CD14-positive monocyte (primary cell): ENCODE measurements at places on chromosomes 6 and 20. TPM values are rescaled to one million over a fixed set of nuclear protein-coding genes. Genes with fewer than 3 reads are reported as not detected.

The ZNF165 gene
- polyA plus RNA-seq, result 0.05 TPM in 1 of 2 replicates, not detected in the other

GRCh38 chr6:97901531-97901930 is 618.5 kb upstream of the MMS22L start:
- H3K27me3 ChIP-seq, result no peaks in the 10 kb centered on the region
- DNase-seq, result no peak

- H3K27ac ChIP-seq, result no peak overlapping the region
- no peak overlapping the region for H3K4me3 ChIP-seq
- no peaks in the 10 kb centered on the region for H3K27me3 ChIP-seq
- H3K36me3 ChIP-seq, result no peaks in the 10 kb centered on the region
- H3K4me1 ChIP-seq, result no peaks in the 10 kb centered on the region
Observed at GRCh38 chr20:17775600-17775999, 75.8 kb downstream of the BANF2 start.

The CASS4 gene
- 7.4 and 7.9 TPM in 2 replicates for polyA plus RNA-seq

- H3K4me3 ChIP-seq, result no peak overlapping the region
- no peak overlapping the region for H3K27ac ChIP-seq
- H3K27me3 ChIP-seq, result no peaks in the 10 kb centered on the region
- no peak for DNase-seq
- no peaks in the 10 kb centered on the region for H3K4me1 ChIP-seq
- H3K36me3 ChIP-seq, result no peaks in the 10 kb centered on the region
Observed at GRCh38 chr6:134585517-134585873, 267.6 kb upstream of the SGK1 start.

DNA sequence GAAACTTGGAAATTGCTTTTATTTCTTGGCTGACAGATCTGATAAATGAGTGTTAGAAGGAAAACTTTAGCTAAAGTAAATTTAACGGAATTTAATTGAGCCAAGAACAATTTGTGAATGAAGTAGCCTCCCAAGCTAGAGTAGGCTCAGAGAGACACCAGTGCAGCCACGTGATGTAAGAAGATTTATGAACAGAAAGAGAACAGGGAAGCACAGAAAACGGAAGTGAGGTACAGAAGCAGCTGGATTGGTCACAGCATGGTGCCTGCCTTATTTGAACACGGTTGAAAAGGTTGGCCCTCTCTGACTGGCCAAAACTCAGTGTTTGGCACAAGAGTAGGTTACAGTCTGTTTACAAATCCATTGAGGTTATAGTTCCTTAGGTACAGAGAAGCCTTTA is 29.5 kb upstream of the IFNGR1 start:
- no peak overlapping the region for H3K4me3 ChIP-seq
- peaks cover 48% of the 10 kb centered on the region for H3K4me1 ChIP-seq
- DNase-seq, result peak; percentile 89
- H3K27me3 ChIP-seq, result no peaks in the 10 kb centered on the region
- H3K27ac ChIP-seq, result peak overlapping the region; percentile 75
- H3K36me3 ChIP-seq, result no peaks in the 10 kb centered on the region

The SLC25A27 gene
- polyA plus RNA-seq, result 0.34 TPM

DNA sequence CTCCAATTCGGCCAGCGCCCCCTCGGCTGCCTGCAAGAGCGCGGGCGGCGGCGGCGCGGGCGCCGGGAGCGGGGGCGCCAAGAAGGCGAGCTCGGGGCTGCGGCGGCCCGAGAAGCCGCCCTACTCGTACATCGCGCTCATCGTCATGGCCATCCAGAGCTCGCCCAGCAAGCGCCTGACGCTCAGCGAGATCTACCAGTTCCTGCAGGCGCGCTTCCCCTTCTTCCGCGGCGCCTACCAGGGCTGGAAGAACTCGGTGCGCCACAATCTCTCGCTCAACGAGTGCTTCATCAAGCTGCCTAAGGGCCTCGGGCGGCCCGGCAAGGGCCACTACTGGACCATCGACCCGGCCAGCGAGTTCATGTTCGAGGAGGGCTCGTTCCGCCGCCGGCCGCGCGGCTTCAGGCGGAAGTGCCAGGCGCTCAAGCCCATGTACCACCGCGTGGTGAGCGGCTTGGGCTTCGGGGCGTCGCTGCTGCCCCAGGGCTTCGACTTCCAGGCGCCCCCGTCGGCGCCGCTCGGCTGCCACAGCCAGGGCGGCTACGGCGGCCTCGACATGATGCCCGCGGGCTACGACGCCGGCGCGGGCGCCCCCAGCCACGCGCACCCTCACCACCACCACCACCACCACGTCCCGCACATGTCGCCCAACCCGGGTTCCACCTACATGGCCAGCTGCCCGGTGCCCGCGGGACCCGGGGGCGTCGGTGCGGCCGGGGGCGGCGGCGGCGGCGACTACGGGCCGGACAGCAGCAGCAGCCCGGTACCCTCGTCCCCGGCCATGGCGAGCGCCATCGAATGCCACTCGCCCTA is 963 bp downstream of the FOXF2 start:
- H3K27ac ChIP-seq, result no peak overlapping the region
- DNase-seq, result peak; percentile 43
- H3K27me3 ChIP-seq, result peaks cover 90% of the 10 kb centered on the region
- peak overlapping the region; percentile 67 for H3K4me3 ChIP-seq
- H3K4me1 ChIP-seq, result no peaks in the 10 kb centered on the region

The VGLL2 gene
- not detected for polyA plus RNA-seq

GRCh38 chr20:33553516-33553915 is 63.6 kb downstream of the CBFA2T2 start:
- no peak overlapping the region for H3K27ac ChIP-seq
- no peaks in the 10 kb centered on the region for H3K4me1 ChIP-seq
- H3K36me3 ChIP-seq, result no peaks in the 10 kb centered on the region
- H3K4me3 ChIP-seq, result no peak overlapping the region

DNA sequence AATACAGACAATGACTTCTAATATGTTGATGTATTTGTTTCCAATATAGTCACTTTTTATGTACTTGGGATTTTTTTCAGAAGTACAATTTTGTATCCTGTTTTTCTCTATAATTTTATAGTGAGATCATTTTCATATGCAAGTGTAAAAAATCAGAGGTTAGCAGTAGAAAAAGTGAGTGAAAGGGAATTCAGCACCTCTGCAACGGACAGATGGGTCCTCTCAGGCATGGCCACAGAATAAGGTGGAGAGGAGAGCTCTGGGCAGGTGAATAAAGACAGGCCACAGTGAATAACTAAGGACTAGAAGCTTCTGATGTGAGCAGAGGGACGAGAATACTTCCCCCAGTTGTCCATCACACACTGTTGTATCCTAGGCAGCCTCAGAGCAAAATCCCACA is 210.1 kb upstream of the CNR1 start:
- no peaks in the 10 kb centered on the region for H3K36me3 ChIP-seq
- no peak overlapping the region for H3K4me3 ChIP-seq
- H3K27me3 ChIP-seq, result no peaks in the 10 kb centered on the region
- H3K27ac ChIP-seq, result no peak overlapping the region
- H3K4me1 ChIP-seq, result peaks cover 20% of the 10 kb centered on the region

The TNNC2 gene
- polyA plus RNA-seq, result 0.71 and 1.0 TPM in 2 replicates

GRCh38 chr6:7323074-7323473 is 10.1 kb upstream of the SSR1 start:
- no peaks in the 10 kb centered on the region for H3K36me3 ChIP-seq
- peaks cover 50% of the 10 kb centered on the region for H3K4me1 ChIP-seq
- no peaks in the 10 kb centered on the region for H3K27me3 ChIP-seq

DNA sequence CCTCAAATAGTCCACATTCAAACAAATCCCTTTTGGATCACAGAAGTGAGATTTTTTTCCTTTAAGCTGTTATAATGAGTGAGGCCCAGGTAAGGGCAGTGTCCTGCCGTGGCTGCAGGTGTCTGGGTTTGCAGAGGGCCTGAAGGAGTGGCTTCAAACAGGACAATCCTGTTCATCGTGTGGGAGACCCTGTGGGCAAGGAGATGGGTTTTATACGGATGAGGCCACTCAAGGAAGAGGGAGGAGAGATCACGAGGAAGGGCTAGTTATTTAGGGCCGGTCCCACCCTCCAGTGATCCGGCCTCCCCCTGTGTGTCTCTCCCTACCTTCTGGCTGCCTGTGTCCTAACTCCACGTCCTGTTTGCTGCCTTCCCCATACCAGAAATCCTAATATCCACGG is 33.8 kb downstream of the PPP1R14C start:
- H3K36me3 ChIP-seq, result no peaks in the 10 kb centered on the region
- no peak overlapping the region for H3K4me3 ChIP-seq
- no peaks in the 10 kb centered on the region for H3K27me3 ChIP-seq
- no peak for DNase-seq
- H3K4me1 ChIP-seq, result no peaks in the 10 kb centered on the region

DNA sequence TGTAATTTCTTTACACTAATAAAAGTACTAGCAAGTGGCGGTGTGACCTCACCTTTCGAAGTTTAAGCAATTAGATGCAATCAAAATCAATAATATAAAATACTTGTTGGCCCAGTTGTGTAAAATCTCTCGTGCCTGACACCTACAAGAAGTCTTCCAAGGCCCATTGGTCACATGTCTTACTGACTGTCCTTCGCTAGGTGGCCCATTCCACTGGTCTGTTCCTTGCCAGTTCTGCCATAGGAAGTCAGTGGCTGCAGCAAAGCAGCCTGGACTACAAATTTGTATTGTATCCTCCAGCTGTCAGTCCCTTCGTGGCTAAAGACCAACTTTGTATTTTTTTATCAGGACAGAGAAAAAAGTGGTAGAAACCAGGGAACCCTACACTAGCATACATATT is 61.8 kb downstream of the CYB5R4 start:
- no peak for DNase-seq
- no peak overlapping the region for H3K4me3 ChIP-seq
- no peaks in the 10 kb centered on the region for H3K4me1 ChIP-seq
- peaks cover 52% of the 10 kb centered on the region for H3K36me3 ChIP-seq

GRCh38 chr6:26534681-26535465 is 3.3 kb upstream of the HMGN4 start:
- no peak for DNase-seq
- no peak overlapping the region for H3K4me3 ChIP-seq
- H3K27me3 ChIP-seq, result no peaks in the 10 kb centered on the region
- H3K4me1 ChIP-seq, result peaks cover 25% of the 10 kb centered on the region
- no peak overlapping the region for H3K27ac ChIP-seq

The NTSR1 gene
- polyA plus RNA-seq, result 0.35 TPM
